ENCODE measurements at places on chromosomes 4 and X.

- no peak for DNase-seq
Measured at GRCh38 chr4:168021666-168022065, 70.7 kb upstream of the ANXA10 start.

- DNase-seq, result no peak
Measured at GRCh38 chr4:32129967-32130366, 1409.8 kb downstream of the PCDH7 start.

DNA sequence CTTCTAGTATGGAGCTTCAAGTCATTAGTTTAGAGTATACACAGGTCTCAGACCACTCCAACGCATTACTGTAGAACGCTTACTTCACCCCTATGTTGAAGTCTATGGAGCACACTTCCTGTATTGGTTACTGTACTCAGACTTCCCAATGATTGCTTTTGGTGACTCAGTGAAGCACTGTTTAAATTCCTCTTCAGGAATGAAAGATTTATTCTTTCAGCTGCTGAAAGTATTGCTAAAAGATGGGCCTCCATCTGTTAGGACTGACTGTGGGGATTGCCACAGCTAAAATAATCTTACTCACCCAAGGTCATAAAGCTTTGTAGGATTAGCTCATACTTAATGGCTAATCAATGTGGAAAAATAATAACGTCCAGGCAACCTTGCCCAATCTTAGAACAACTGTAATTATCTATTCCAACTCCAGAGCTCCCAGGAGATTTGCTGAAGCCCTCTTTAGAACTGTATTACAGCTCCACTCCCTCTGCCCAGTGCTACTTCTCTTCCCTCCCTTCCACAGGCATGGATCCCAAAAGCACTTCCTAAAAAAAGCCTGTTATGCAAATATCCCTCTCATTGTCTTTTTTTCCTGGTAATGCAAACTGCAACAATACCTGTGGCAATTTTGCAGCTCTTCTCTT is 281.9 kb upstream of the HS3ST1 start:
- DNase-seq, result no peak

- DNase-seq, result no peak
Measured at GRCh38 chr4:15234116-15234855, 193.5 kb upstream of the C1QTNF7 start.

DNA sequence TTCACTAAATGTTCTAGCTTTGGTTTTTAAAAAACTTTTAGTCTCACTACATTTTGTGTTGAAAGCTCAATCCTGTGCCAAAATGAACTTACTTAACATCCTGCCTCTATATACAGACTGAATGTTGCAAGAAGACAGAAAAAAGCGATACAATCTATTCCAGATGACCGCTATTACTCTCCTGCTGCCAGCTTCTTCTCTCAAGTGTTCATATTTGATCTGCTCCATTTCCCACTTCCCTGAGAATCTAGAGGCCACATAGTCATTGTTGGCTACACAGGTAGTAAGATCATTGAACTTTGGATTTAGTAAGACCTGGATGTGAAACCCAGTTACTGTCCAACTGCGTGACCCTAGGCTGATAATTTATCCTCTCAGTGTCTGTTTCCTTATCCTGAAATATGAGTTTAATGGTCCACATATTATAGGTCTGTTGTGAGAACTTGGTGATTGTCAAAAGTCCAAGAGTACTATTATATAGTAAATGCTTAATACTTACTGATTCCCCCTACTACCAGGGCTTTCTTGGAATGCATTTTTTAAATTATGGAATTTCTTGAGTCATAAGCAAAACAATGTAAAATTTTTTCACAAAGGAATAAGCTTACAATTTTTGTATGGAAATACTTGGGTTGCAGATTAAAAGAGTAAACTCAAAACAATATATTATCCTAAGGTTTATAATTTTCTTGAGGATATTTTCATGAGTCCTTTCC is 976.8 kb upstream of the ADGRL3 start:
- no peak for DNase-seq

GRCh38 chr4:137651128-137651527 is 118.8 kb upstream of the PCDH18 start:
- DNase-seq, result no peak

DNA sequence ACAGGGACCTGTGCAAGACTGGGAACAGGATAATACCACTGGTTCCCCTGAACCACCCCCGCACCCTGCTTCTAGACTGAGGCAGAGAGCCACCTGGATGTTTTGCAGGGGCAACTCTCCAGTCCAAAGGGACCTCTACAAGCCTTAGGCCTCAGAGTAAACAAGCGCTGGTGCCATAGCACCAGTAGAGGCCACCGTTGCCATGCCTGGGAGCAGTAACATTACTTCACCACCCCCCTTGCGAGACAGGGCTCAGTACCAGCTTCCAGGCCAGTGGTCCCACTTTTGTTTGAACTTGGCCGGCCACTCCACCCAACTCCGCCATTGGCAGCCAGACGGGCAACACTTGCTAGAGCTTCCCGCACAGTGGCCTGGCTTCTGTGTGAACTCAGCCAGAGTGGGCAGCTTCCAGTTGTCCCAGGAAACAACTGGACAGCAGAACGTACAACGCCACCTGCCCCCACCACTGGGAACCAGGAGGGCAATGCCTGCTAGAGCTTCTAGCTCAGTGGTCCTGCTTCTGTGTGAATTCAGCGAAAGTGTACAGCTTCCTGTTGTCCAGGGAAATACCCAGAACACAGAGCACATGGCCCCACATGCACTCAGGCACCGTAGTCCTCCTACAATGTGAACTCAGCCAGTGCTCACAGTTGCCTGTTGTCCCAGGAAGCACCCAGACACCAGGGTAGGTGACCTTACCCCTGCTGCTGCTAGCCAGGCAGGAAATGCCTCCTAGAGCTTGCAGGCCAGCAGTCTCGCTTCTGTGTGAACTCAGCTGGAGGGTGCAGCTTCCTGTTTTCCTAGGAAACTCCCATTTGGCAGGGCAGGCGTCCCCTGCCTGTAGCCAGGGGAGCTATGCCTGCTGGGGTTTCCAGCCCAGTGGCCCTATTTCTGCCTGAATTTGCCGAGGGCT is 39.9 kb upstream of the PCDH19 start:
- DNase-seq, result no peak

GRCh38 chrX:151725338-151725614 is 9.3 kb upstream of the CNGA2 start:
- DNase-seq, result no peak

- DNase-seq, result no peak
Measured at GRCh38 chr4:95507147-95507546, 41.6 kb downstream of the UNC5C start.

DNA sequence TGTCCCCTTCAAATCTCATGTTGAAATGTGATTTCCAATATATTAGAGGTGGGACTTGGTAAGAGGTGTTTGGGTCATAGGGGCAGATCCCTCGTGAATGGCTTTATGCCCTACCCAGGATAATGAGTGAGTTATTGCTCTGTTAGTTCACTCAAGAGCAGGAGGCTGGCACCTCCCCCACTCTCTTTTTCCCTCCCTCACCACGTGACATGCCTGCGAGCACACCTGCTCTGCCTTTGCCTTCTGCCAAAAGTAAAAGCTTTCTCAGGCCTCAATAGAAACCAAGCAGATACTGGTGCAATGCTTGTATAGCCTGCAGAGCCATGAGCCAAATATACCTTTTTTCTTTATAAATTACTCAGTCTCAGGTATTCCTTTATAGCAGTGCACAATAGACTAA is 286.3 kb upstream of the UGT8 start:
- DNase-seq, result no peak

DNA sequence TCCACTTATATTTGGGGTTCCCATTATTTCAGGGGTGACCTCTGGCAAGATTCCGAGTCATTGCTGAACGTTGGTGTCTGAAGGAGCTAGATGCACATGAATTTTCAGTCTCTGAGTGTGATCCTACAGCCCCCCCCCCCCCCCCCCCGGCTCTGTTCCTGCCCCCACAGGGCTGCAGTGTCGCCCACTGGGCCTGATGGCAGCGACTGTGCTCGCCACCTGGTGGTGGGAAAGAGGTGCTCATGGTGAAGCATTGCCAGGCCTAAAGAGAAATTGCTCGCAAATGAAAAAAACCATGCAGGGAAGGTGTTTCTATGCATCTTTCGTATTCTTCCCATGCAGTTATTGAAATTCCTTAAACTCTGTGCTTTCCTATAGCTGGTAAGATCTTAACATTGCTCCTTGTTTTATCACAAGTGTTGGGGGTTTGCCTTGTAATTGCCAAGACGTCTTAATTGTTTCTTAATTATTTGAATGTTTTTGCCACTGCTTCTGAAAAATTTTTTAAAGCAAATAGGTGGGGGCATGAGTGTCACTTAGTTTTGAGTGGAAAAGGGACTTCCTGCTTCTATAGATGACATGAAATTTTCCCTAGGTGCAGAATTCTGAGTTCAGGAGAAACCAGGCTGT is 63.2 kb downstream of the CLDN22 start:
- DNase-seq, result no peak

- DNase-seq, result no peak
Measured at GRCh38 chr4:139887962-139888735, 222.5 kb downstream of the MGST2 start.

GRCh38 chrX:17932781-17933180 is 71.7 kb upstream of the RAI2 start:
- no peak for DNase-seq

DNA sequence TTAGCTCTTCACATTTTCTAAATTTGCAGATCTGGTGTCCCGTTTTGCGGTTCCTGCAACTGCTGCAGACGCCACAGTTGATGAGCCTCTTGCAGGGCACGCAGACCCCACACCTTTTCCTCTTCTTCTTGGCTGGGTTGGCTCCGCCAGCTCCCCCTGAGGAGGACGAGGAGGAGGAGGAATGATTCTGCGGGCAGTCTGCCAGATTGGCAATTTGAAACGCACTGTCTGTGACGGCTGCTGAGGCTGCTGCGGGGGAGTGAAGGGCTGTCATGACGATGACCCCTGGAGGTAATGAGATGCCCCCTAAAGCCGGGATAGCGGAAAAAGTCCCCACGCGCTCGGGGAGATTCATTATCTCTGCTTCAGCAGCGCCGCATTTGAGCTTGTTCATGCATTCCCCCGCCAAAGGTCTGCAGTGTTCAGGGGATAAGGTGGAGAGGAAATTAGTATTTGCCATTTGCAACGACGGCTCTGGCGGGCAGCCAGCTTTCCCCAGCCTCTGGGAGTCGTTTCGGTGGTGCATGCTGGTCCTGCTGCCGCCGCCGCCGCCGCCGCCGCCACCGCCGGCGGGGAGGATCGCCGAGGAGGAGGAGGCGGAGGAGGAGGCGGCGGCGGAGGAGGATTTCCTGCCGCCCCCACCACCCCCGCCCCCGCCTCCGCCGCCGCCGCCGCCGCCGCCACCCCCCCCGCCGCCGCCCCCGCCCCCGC is 3.8 kb downstream of the CXXC4 start:
- no peak for DNase-seq
